AG04449 (cell line): ENCODE measurements at places on chromosomes 1 and 21.

DNA sequence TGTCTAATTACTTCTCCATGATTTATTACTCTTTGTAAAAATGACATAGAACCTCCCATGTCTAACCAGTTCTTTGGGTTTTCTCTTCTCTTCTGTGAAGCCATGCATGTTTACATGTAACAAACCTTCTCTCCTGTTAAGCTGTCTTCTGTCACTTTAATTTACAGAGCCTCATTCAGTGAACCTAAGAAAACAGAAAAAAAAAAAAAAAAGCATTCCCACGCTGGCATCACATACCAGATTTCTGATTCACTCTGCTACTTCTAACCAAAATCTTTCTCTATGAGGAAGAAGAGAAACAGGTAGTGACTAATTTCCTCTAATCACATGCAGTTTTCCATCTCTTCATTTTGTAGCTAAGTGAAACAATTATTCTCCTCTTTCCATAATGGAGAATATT lies 141.4 kb upstream of the CXADR start:
- DNase-seq, result no peak

DNA sequence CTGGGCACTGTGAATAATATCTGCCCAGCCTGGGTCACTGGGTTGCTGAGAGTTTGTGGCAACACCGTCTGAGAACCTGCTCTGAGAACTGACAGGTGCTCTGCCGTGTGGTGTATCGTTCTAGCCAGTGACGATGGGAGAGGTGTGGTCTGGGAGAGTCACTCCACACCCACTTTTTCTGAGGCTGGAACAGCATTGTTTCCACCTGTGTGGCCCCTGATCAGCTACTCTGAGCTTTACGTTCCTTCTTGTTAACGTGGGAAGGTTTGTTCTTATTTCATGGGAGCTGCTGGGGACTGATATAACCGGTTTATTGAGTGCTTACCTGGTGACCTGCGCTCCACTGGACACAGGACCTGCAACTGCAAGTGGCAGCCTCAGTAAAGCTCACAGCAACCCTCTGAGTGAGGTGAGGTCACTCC lies 34.8 kb upstream of the TENT5C start:
- DNase-seq, result no peak

- DNase-seq, result no peak
Observed at GRCh38 chr1:228104526-228105269, 1.6 kb upstream of the C1orf35 start.

DNA sequence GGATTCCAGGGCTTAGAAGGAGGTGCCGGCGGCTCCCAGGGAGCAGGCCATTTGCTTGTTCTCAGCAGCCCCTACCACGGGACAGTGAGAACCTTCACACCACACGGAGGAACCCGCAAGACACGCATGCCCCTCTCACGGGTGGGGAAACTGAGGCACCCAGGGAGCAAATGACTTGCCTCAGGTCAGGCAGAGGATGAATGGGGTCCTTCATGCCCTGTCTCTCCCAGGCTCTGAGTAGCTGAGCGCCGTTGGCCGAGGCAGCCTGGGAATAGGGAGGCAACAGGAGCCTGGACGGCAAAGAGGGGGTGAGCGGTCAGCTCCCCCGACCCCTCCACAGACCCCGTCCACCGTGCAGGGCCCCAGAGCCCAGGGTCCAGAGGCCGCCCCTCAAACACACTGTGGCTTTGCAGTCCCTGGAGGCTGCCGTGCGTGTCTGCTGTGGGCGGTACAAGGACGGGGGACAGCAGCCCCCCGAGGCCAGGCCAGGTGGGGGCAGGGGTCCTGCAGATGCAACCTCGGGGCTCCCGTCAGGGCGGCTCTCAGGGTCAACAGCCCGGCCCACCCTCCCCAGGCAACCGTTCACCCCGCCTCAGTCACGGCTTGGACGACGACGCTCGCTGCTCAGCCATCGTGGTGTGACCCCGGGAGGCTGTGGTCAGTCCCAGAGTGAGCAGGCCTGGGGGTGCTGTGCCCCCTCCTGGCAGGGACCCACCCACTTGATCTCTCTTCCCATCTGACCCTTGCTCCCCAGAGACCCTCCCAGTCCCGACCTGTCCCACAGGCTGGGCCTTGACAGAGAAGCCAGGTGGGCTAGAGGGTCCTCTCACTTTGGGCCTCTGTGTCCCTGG lies 15.8 kb upstream of the COL6A2 start:
- no peak for DNase-seq

- no peak for DNase-seq
Observed at GRCh38 chr1:40884055-40884795, 22.1 kb upstream of the CITED4 start.

GRCh38 chr1:15802234-15802965 lies 5.0 kb downstream of the UQCRHL start:
- DNase-seq, result no peak

- no peak for DNase-seq
Observed at GRCh38 chr1:198734323-198735008, 95.6 kb downstream of the PTPRC start.

GRCh38 chr1:149888999-149889289 lies 10.4 kb upstream of the BOLA1 start:
- DNase-seq, result no peak

DNA sequence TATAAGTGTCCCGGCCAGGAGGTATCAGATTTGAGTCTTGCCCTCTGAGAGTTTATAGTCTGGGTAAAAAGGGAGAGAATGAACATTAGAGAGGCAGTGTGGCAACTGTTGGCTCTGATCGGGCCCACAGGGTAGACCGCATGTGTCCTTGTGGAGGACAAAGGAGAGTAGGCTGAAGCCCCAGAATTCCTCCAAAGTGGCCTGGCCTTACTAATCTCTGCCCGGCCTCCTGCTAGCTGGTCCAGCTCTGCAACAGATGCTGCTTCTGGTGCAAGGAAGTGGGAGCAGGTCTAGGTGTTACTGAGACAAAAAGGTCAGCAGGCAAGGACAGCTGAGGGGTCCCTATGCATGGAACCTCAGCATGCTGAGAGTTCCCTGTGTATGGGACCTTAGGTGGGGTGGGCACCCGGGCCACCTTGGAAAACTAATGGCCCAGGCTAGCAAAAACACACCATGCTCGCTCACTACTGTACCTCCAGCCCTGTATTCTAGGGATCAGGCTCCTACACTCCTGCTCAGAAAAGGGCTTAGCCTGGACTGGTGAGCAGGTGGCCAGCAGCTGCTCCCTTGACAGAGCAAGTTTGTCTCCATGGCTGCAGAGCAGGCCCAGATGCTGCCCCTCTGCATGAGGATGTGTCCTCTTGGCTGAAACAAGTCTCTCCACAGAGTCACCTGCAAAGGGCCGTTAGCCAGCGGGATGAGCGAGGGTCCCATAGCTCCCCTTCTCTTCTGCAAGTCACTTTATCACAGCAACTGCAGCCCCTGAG lies 30.3 kb upstream of the RGS16 start:
- DNase-seq, result no peak

DNA sequence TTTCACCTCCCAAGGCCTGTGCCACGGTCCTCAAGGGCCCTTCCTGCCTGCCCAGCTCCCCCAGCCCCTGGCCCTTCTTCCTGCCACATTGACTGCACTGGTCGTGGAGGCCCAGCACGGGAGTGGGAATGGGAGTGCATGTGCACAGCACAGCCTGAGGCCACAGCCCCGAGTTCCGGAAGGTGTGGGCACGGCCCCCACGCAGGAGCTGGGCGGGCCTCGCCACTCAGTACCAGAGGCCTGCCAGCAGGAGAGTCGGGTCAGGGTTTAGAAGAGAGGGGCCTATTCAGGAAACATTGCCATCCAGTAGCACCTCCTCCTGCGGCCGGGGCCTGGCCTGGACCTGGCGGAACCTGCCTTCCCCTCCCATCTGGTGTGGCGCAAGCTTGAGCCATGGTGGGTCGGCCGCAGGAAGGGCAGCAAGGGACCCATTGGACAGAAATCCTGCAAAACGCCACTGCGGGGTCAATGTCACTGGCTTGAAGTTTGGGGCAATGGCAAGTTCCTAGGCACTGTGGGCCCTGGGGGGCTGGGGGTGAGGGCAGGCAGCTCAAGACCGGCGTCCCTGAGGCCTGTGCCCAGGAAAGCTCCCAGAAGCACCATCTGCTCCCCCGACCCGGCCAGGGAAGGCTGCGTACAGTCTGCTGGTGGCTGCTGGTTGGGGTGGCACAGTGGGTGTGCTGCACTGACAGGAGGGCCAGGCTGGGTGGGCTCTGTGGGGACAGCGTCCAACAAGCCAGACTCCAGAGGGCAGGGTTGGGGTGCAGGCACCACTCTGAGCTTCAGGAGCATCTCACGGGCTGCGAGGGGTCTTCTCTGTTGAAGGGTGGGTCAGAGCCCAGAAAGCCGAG lies 1.8 kb upstream of the TMEM52 start:
- DNase-seq, result no peak

DNA sequence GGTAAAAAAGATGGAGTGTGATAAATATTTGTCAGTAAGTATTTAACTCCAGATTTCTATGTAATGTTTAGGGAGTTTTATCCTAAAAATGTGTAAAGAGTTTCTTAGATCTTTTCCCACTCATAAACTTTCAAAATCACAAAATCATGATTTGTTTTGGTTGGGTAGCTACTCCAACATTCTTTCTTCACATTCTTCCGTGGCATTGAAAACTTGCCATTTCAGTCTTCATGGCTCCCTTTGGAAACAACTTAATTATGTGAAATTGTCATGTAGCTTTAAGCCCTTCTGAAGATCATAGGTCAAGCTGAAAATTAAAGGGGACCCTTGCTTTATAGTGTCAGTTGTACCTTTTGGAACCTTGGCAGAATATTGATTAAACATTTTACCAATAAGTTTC lies 73.2 kb downstream of the ADGRL2 start:
- DNase-seq, result no peak

DNA sequence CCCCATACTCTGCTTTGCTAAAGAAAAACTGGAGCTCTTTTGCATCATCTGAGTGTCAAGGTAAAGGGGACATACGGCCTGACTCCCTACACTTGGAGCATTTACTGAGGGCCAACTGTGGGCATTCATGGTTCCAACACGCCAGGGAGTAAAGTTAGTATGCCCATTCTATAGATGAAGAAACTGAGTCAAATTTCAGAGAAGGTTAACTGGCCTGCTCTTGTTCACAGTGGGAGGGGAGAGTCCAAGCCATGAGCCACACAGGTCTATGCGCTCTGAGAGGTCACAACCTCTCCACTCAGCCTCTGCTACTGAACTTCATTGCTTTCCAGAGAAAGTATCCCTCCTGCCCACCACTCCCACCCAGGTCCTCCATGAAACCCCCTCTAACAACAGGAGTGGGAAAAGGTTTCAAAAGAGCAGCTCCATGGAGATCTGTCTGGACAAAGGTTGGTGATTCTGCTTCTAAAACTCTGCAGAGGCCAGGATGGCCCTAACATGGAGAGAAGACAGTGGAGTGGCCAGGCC lies 6.8 kb upstream of the KCNN3 start:
- DNase-seq, result no peak

DNA sequence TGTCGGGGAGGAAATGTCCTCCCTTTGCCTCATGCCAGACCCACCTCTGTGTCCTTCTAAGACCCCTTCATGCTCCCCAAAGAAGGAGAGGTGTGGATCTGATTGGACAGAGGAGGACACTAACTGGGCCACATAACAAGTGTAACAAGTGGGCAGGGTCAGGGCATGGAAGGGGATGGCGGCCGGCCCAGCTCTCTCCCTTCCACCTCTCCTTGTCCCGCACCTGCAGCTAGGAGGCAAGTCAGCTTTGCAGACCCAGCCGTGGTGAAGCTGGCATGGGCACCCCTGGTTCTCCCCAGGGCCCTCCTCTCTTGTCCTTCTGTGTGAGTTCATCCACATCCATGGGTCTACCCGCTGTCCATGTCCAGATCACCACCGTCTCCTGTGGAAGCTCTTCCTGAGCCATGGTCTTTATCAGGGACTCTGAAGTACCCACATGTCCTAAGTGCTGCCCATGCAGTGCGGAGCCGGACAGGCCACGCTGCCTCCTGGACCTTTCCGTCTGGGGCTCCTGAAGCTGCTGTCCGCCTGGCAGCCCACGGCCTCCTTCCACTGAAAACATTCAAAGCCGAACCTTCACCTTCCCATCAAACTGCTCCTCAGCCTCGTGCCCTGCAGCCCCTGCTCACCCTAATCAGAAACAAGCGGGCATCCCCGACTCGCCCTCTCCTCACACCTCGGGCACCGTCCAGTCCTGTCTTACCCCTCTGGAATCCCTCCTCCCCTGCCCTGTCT lies 460.5 kb downstream of the PTPRU start:
- no peak for DNase-seq

- no peak for DNase-seq
Observed at GRCh38 chr1:160768295-160768657, 27.7 kb upstream of the LY9 start.

GRCh38 chr1:173581383-173582079 lies 21.3 kb downstream of the SLC9C2 start:
- no peak for DNase-seq

- DNase-seq, result no peak
Observed at GRCh38 chr1:8687039-8687438, 130.4 kb downstream of the RERE start.

GRCh38 chr1:39859859-39860812 lies 23.2 kb downstream of the TRIT1 start:
- DNase-seq, result no peak

- DNase-seq, result no peak
Observed at GRCh38 chr1:233025157-233025556, 74.7 kb downstream of the NTPCR start.

- no peak for DNase-seq
Observed at GRCh38 chr1:161954050-161954449, 69.6 kb downstream of the OLFML2B start.

- no peak for DNase-seq
Observed at GRCh38 chr1:93541045-93541444, 93.1 kb downstream of the FNBP1L start.

GRCh38 chr1:113605146-113605545 lies 154.1 kb downstream of the PHTF1 start:
- no peak for DNase-seq

DNA sequence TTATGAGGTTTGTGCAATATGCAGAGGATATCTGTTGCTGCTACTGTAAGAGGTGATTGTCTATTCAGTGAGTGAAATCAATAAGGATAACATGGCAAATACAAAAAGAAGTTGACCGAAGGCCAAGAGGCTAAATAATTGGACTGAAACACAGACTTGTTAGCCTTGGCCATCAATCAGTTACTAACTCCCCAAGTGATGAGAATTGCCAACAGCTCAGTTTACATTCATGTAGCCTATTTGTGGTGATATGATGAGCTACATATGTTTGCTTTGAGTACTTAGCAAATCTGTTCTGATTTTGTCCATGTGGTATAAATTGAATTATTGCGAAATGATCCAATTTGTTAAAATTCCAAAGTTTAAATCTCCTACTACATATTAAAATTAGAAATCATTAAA lies 68.6 kb upstream of the VAV3 start:
- no peak for DNase-seq
